ENCODE measurements at places on chromosomes 2 and 18.

- no peak for DNase-seq
Measured at GRCh38 chr2:198638577-198638976, 819.2 kb downstream of the SATB2 start.

- DNase-seq = no peak
Measured at GRCh38 chr2:16473575-16473974, 192.1 kb downstream of the CYRIA start.

DNA sequence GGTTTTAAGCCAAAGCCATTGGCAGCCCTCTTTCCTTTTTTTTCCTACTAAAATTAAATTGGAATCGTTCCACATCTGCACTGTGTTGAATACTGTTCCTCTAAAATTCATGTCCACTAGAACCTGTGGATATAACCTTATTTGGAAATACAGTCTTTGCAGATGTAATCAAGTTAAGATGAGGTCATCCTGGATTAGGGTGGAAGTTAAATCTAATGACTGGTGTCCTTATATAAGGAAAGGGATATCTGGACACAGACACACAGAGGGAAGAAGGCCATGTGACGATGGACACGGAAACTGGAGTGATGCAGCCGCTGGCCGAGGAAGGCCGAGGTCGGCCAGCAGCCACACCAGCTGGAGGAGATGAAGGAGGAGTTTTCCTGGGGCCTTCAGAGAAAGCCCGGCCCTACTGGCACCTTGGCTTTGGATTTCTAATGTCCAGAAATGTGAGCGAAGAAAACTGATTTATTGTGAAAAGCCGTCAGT is 49.4 kb downstream of the LONRF2 start:
- DNase-seq = peak; percentile 81

DNA sequence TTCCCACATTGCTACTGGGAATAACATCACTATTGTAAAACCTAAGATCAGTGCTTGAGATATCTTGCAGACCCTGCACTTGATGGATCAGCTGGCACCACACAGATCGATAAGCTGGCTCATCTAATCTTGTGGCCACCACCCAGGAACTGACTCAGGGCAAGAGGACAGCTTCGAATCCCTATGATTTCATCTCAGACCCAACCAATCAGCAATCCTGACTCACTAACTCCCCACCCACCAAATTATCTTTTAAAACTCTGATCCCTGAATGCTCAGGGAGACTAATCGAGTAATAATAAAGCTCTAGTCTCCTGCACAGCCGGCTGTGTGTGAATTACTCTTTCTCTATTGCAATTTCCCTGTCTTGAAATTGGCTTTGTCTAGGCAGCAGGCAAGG is 11.3 kb upstream of the TEX44 start:
- no peak for DNase-seq

DNA sequence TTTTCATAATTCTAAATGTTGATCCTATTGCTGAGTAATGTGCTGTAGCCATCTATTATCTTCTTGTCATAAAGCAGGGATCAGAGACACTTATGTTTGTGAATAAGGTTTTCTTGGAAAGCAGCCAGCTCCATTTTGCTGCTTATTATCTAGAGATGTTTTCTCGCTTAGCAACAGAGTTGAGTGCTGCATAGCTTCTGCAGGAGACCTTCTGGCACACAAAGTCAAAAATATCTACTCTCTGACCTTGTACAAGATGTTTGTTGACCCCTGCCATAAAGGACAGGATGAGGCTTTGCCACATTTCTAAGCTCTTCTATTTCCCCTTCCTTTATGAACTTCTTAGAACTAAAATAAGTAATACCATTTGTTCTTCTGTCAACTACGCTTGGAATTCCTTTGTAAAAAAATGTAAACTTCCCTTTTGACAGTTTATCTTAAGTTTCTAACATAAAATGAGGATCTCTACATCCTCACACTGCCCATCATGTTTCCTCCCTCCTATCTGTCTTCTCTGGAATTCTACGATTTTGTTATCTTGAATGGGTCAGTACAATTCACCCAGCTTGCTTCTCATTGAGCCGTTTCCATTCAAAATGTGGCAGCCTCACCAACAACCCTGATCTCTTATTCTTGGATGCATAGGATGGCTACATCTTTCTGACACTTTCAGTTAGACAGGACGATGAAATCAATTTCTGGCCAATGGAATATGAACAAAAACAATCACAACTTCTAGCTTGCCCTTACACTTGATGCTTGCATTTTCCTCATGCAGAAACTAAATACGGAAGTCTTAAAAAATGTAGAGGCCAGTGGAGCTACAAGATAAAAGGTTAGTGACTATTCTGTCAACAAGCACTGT is 1377.0 kb downstream of the SUCLG1 start:
- peak; percentile 25 for DNase-seq

- no peak for DNase-seq
Measured at GRCh38 chr2:12602661-12603060, 114.1 kb upstream of the TRIB2 start.

DNA sequence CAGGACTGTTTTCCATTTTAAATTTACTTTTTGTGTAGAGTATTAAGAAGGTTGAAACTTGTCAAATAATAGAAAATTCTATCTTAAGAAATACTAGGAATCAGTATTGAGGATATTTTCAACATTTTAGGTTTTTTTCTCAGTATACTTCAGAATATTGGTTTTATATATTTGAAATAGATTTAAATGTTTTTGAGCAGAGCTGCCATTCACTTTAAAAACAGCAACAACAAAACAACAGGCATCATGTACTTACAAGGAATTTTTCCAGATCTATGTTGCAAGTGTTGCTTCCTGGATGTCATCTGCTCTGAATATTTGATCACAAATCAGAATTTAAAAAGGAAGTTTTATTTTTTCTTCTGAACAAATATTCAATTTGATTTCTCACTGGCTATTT is 84.4 kb downstream of the DCDC2C start:
- no peak for DNase-seq

GRCh38 chr2:218816561-218817011 is 15.0 kb downstream of the PRKAG3 start:
- DNase-seq = no peak

- no peak for DNase-seq
Measured at GRCh38 chr2:96594691-96595152, 43.4 kb downstream of the KANSL3 start.

DNA sequence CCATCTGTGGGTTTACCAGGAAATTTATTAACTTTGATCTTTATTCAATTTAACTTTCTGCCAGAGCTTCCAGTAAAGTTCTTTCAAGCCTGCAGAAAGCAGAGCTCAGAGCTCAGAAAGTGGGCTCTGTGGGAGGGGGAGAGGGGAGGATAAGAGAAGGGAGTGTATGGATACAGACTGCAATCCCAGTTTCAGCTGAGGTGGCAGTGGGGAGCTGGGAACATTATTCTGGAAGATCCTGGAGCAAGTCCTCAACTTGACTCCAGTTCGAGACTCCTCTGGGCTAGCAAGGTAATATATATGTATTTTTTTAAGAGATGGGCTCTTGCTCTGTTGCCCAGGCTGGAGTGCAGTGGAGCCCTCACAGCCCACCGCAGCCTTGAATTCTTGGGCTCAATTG is 108.9 kb upstream of the NABP1 start:
- no peak for DNase-seq

DNA sequence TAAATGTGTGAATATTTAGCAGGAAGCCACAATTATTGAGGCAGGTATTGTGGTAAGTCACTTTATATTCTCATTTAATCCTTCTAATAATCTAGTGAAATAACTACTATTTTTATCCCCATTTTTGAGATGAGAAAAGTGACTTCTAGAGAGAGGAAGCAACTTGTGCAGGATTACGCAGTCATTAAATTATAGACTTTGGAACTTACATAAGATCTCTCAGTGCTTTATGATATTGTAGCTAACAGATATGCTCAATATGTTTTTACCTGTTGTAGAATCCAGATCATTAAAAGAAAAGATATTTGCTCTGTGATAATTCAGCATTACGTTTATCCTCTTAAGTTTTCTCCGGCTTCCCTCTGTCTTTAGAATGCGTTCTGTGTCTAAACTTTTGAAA is 50.5 kb downstream of the MBD5 start:
- no peak for DNase-seq

- no peak for DNase-seq
Measured at GRCh38 chr2:18899725-18900124, 310.4 kb upstream of the NT5C1B start.

DNA sequence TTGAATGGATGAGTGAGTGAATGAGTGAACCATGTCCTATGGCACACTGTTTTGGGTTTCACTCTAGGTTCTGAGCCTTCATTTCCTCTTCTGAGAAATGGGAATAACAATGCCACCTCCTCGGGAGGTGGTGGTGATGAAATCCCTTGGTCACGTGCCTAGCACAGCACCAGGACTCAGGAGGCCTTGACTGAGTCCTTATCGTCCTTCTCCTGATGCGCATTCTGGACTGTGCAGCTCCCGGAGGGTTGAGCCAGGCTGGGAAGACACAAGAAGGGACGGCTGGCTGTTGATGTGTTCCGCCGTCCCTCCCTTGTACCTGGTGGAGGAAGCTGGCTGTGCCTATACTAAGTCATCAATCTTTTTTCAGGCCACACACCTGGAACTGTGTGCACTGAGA is 437.3 kb downstream of the ZNF521 start:
- DNase-seq = no peak

DNA sequence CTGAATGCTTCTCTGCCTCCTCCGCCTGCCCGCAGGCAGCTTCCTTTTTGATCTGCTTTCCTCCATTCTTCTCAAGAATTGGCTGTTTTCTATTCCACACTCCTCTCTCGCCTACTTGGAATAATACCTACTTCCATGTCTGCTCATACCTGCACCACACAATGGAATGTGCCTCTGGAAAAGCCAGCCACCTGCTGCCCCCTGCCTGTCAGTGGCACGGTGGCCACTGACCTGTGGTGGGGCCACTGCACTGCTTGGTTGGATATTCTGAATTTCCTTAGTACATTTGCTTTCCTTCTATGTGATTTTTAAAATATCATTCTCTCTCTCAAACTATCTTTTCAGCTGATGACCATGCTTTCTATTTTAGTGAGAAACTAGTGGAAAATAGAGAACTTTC is 406.9 kb downstream of the DCDC2C start:
- no peak for DNase-seq

DNA sequence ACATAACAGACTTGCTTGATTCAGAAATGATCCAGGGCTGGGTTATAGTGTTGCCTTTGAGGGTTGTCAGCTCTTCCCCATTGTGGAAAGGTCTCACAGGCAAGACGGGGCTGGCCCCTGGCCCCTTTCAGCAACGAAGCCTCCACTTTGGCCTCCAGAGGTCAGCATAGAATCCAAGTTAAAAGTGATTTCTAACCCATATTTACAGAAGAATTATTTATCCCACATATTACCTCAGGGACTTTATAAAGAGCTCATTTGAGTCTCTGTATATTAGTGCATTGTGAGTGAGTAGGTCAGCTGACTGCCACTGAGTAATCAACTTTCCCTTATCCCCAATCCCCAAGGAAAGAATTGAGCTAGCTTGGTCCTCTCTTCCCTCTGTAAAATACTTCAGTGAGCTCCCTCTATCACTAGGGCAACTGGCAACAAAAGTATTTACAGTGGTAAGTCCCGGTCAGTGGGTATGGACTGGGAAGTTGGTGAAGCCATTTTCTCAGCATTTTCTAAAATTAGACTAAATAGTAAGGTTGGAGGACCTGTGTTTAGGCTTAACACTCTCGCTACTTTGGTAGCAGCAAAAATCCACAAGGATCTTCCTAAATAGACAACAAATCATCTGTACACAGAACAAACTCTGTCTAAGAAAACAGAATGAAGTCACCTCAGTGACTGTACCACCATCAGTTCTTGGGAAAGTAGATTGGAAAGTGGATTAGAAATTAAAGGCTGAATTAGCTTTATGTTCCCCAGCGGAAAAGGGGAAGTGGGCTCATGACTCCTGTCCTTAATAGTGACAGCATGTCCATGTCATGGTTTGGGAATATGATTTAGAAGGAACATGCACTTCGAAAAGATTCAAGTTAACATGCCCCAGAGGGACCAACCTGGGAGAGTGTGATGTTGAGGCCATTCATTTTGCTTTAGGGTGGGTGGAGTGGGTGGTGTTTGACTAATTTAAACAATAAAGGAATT is 171.0 kb upstream of the SIX3 start:
- DNase-seq = no peak

- DNase-seq = no peak
Measured at GRCh38 chr2:104864280-104865095, 10.6 kb downstream of the POU3F3 start.

- DNase-seq = no peak
Measured at GRCh38 chr2:150981826-150982225, 279.8 kb downstream of the RBM43 start.

DNA sequence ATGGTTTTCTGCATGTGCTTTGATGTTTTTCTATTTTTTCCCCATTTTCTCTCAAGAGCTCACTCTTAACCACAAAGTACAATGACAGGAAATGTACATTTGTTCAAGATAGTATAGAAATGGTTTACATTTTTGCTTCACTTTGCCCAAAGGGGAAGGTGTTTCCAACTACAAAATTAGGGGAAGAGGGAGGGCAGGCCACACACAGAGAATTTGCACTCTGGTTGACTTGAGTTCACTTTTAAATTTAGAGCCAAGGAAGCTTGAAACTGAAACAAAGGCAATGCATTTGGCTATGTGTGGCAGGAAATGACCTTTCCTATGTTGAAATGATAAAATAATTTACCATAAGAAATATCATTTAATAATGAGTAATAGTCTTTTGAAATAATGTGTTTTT is 19.1 kb upstream of the VIT start:
- no peak for DNase-seq

- no peak for DNase-seq
Measured at GRCh38 chr18:34857320-34857719, 147.2 kb downstream of the DTNA start.

GRCh38 chr2:16413285-16413684 is 252.3 kb downstream of the CYRIA start:
- DNase-seq = no peak

GRCh38 chr2:241269707-241270520 is 45.6 kb downstream of the HDLBP start:
- no peak for DNase-seq

DNA sequence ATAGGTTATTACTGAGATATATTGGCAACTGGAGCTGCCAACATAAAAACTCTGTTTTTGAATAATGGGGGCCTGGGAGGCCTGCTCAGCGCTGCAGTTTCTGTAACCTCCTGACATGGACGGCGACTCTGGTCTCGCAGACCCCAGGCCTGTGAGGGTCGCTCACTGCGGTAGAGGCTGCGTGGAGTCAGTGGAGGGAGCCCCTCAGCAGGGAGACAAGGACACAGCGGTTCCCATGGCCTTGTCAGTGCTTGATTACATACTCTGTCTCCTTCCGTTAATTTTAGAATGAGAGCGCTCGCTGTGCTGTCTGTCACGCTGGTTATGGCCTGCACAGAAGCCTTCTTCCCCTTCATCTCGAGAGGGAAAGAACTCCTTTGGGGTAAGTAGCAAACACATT is 858 bp downstream of the TPO start:
- no peak for DNase-seq

GRCh38 chr2:73085691-73086090 is 14.2 kb upstream of the SFXN5 start:
- DNase-seq = peak; percentile 81

- no peak for DNase-seq
Measured at GRCh38 chr18:59874166-59874565, 25.6 kb upstream of the PMAIP1 start.

GRCh38 chr2:221500501-221501209 is 71.4 kb downstream of the EPHA4 start:
- DNase-seq = no peak
